ENCODE measurements at places on chromosomes 2 and 18. TPM values are rescaled to one million over a fixed set of nuclear protein-coding genes. Genes with fewer than 3 reads are reported as not detected.
A peak's percentile ranks its signal among the peaks of the same experiment; 100 is the strongest.

GRCh38 chr2:132538331-132538855 lies 121.8 kb downstream of the GPR39 start:
- no peak for DNase-seq

Gene FOXI3
- total RNA-seq = not detected

- no peak for DNase-seq
Observed at GRCh38 chr18:10591896-10592295, 66.1 kb downstream of the NAPG start.

DNA sequence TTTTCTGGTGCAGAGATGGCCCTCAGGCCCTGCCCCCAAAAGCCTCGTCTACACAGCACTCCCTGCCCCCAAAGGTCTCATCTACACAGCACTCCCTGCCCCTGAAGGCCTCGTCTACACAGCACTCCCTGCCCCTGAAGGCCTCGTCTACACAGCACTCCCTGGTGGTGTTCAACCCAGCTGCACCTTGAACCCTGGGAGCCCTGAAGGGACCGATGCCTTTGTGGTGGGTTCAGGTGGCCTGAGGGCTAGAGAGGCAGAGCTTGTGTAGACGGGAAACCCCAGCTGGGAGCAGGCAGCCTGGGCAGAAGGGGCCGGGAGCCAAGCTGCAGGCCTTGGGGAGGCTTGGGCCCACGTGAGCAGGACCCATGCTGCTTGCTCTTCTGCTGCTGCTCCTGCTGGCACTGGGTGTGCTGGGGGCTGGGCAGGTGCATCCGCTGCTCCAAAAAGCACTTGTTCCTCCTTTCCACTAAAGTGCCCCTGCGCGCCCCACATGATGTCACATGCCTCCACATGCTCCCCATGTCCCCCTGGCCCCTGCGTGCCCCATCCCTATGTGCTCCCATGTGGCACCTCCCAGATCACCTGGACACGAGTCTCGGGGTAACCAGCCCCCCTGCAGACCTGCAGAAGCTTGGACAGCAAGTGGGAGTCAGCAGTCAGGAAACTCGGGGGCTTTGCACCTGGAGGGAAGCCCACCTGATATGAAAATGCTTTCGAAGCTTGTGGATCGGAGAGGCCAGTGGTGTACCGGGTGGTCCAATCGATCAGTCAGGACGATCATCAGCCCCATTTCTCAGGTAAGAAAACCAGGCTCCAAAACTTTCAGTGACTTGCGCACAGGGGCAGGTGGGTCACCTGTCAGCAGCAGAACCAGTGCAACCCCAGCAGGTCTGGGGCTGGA lies 94.9 kb upstream of the CTDP1 start:
- peak; percentile 51 for DNase-seq

Gene SPTBN1
- 202 TPM for total RNA-seq

Gene CAVIN2
- total RNA-seq = 3.8 TPM

- no peak for DNase-seq
Observed at GRCh38 chr2:54227798-54228197, 28.2 kb downstream of the TSPYL6 start.

- DNase-seq = no peak
Observed at GRCh38 chr2:174797781-174798276, 33.6 kb upstream of the CHRNA1 start.

Gene ZEB2
- 26.4 TPM for total RNA-seq

GRCh38 chr2:58010599-58010998 lies 36.0 kb upstream of the VRK2 start:
- no peak for DNase-seq
